ENCODE measurements at places on chromosomes 6 and 20.
A peak's percentile ranks its signal among the peaks of the same experiment; 100 is the strongest.

DNA sequence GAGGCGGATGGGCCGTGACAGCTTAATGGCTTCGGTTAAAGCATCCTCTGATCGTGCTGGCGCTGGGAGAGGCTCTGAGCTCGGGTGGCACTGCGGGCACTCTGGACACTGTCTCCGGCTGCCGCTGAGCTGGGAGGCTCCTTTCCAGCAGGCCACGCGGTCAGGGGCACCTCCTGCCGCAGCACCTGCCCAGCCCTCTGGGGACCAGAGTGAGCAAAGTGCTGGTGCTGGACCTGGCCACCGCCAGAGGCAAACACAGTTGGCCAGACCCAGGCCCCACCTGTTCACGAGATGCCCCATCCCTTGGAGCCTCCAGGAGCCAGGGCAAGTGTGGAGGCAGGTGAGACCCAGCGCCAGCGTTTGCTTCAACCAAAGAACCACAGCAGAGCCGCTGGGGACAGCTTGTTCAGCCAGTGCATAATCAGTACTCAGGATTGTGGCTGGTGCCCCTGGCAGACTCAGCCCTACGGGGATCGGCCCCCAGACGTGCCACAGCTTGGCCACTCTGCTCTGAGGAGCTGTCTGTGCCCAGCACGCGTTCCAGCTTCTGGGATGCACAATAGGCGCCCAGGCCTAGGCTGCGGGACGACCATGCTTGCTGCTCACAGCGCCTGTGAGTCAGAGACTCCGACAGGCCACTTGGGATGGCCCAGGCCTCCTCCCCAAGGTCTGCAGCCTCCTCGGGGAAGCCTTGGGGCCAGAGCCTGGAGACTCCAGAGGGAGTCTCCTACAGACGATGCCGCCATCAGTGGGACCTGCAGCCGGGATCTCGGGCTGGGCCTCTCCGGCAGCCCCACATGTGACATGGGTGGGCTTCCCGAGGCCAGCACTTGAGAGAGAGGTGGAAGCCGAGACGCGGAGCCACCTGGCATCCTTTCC lies 38.2 kb upstream of the SLCO4A1 start:
- no peak for DNase-seq

GRCh38 chr6:143107911-143108761 lies 47.4 kb downstream of the AIG1 start:
- peak; percentile 30 for DNase-seq

DNA sequence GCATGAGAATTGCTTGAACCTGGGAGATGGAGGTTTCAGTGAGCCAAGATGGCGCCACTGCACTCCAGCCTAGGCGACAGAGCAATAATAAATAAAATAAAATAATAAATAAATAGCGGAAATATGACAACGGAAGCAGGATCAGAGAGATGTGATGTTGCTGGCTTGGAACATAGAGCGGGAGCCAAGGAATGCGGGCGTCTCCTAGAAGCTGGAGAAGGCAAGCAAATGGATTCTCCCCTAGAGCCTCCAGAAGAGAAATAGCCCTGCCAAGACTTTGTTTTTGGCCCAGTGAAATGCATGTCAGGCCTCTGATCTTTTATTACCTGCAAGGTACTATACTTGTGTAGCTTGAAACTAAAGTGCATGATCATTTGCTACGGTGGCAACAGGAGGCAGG lies 12.4 kb downstream of the KIAA1755 start:
- DNase-seq: no peak

DNA sequence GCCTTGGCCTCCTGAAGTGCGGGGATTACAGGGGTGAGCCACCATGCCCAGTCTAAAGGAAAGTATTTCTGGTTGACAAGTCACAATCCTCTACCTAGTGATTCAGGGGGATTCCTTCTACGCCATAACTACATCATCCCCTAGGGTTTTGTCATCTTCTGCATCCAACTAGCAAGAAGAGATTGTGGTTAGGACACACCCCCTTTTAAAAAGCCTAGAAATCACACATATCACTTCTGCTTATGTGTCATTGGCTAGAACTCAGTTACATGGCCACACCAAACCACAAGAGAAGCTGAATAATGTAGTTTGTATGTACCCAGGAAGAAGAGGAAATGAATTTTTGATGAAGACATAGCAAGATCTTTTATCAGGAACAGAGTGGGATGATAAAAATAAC lies 14.7 kb upstream of the CHD6 start:
- DNase-seq: peak; percentile 36

- DNase-seq: peak; percentile 83
These were observed 57.5 kb downstream of the RIN2 start for GRCh38 chr20:19815553-19815991.

DNA sequence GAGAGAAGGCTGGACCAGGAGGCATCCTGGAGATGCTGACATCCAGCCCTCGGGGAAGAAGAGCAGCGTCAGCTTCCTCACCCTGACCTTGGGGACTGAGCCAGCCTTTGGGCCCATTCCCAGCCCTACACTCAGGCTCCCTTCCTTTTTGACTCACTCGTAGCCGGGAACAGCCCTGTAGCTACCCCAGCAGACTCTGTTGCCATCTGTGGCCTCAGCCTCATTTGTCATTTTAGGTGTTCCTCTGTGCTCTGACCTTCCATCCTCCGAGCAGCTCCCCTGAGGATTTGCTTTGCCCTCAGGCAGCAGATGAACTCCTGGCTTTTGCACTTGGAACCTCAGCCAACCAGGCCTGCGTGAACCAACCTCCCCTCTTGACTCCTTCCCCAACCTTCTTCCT lies 67.5 kb downstream of the ELOVL2 start:
- peak; percentile 17 for DNase-seq

DNA sequence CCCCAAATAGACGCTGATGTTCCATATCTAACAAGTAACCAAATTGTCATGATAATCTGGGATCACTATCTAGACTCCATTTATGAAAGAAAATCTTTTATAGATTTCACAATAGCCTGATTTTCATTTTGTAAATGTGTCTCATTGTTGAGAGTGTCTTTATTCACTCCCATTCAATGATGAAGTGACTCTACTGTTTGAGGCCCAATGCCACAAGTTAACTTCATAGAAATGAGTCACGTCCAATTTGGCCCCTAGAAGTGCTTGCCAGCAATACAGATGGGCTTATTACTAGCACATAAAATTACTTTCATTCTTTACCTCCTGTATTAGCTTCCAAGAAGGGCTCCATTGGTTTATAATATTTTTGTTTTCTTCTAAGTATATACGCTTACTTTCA lies 6.3 kb downstream of the IPCEF1 start:
- no peak for DNase-seq

DNA sequence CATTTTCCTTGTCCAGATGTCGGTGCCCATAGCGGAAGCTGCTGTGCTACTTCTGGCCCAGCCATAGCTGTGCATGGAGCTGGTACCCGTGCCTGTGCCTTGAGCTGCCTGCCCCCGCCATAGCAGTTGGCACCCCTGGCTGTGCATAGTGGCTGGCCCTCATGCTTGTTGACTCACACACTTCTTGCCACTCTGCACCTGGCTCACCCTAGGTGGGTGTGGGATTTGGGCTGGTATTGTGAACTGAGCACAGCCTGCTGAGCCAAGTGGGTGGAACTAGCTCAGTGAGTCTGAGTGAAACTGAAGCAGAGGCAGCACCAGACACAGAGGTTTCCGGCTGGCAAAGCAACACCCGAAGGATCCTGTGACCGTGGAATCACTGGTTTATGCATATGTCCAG lies 689.5 kb upstream of the EYS start:
- no peak for DNase-seq

- DNase-seq: no peak
These were observed 159.0 kb upstream of the RIPOR2 start for GRCh38 chr6:25094726-25095125.

DNA sequence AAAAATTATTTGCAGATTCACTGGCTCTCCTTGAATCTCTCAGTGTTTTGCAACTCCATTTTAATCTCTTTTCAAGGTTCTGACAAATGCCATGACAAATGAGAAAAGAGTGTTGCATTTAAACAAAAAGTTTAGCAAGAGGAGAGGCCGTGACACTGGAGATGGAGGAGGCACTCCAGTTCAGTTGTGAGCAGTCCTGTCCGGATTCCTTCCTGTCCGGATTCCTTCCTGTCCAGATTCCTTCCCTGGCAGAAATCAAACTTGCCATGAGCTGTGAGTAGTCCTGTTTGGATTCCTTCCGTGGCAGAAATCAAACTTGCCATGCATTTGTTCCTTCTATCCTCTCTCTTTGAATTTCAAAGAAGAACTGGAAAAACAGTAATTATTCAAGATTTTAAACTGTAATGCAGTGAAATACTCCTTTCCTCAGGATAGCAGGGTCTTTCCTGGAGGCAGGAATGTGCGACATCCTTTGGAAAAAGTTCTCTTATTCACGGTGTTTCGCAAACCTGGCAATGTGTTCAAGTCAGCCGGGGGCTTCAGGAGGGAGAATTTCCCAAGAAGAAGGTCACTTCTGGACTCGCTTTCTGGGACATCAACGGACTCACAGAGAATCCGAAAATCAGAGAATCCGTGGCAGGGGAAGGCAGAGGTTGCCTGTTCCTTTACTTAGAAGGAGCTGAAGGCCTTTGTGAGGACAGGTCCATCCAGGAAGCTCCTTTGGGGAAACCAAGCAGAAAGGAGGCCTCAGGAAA lies 48.7 kb upstream of the DACT2 start:
- no peak for DNase-seq

- DNase-seq: no peak
These were observed 2.7 kb downstream of the KCNK16 start for GRCh38 chr6:39319621-39320362.

GRCh38 chr6:44036196-44036595 lies 91.1 kb downstream of the MRPL14 start:
- peak; percentile 60 for DNase-seq

DNA sequence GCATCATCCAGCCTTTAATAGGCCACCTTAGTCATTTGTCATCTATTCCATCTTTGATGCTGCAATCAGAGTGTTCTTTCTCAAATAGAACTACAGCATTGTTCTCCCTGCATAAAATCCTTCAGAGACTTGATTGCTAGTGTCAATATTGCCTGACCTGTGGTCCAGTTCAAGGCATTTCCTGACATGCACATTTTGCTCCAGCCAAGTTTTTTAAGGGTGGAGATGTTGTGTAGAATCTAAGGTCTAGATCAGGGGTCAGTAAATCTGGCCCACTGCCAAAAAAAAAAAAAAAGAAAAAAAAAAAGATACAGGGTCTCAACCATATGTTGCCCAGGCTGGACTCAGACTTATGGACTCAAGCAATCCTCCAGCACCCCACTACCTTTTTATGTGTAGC lies 354.4 kb downstream of the FRK start:
- no peak for DNase-seq

DNA sequence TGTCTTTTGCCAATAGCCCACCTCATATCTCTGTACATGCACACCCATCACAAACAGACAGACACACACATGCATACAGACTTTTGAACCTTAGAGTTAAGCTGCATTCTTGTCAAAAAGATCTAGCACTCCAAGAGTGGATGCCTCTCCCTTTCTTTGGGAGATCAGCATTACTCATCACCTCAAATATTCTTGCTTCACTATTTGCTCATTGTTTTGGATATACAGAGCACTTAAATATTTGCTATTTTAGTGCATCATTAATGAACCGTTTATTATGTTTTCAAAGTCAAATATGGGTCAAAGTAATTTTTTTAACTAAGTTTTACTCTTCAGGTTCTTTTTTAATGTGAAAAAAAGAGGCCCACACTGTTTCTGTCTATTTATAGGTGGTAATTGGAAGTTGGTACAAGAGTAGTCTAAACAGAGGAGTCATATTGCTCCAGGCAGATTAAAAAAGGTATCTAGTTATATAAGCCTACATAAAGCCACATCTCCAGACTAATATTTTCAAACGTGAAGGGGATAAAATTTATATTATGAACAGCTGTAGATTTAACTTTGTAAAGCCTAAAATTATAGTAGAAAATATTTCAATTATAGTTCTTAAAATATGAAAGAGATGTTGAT lies 102.6 kb downstream of the FLRT3 start:
- DNase-seq: peak; percentile 72

- no peak for DNase-seq
These were observed 54.8 kb downstream of the TNFAIP3 start for GRCh38 chr6:137921823-137922222.

DNA sequence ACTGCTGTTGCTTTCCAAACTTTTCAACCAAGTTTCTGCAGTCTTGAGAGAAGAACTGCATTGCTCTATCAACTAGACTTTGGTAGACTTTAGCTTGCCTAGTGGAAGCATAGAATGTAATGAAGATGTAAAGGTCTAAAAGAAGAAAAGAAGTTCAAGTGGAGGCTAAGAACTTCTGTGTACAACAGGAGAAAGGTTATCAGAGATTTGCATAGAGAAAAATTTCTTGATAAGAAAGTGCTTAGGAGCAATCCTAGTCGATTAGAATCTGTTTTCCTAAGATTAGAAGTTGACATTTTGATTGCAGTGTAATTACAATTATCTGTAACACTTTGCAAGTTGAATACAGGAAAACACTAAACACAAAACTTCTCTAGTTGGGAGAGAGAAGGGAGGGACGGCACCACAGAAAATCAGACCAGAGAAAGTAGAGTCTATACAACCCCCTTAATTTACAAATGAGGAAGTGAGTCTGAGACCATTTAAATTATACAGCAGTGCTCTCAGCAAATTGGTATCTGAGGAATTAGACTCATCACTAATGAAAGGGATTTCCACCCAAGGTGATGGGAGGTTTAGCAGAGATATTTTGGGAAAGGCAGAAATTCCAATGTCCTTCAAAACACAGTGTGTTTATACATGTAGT lies 194.3 kb upstream of the MARCKS start:
- no peak for DNase-seq

DNA sequence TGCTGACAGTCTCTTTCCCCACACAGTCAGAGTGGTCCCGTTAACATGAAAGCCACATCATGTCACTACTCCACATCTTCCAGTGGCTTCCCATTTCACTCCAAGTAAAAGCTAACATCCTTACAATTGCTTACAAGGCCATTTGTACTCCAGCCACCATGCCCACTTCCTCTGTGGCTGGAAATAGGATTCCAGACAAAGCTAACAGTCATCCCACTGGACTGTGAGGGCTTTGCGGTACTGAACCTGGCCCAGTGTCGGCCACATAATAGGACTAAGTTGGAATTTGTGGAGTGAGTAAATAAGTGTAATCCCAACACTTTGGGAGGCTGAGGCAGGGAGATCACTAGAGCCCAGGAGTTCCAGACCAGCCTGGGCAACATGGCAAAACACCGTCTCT lies 10.9 kb downstream of the CCM2L start:
- no peak for DNase-seq

DNA sequence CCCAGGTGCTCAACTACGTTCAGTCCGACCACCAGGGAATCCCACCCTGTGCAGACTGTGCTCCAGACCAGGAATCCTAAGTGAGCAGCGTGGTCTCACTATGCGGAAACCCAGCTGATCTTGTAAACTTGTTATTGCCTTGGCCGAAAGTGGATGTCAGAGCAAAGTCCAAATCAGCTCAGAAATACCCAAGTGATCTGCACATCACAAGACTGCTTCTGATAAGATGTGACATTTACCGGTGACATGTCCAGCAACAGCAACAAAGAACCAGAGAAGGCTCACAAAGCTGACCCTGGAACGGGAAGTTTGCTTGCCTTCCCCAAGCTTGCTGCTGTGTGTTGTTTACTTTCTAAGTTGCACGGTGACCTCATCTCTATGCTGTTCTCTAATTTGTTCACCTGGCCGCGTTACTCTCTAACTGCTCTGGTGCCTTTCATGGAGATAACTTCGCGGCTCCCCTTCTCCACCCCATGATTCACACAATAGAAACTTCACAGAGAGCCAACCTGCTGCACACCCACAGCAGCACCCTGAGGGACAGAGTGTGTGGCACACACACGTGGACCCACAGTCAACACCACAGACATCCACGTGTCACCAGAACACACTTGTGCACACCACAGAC lies 1.7 kb downstream of the BNIP5 start:
- no peak for DNase-seq
